CD14-positive monocyte (primary cell): ENCODE measurements at places on chromosomes 5 and 9. TPM values are rescaled to one million over a fixed set of nuclear protein-coding genes. Genes with fewer than 3 reads are reported as not detected.

DNA sequence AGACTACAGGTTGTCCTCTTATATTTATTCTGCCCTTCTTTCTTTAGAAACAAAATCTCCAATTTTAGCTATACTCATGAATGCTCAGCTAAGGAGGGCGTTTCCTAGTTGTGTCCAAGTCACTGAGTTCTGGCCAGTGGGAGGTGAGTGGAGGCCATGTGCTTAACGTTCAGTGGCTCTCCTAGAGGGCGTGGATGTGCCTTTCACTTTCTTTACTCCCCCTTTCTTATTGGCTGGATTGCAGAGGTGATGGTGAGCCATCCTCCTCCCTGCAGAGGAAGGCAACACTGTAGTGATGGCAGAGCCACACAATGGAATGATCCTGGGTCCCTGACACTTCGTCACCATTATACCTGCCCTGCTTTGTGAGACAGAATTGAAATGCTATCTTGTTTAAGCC, 54.6 kb downstream of the ALG2 start:
- no peak for DNase-seq

The SHB gene
- 0.27 TPM for polyA plus RNA-seq

The ADAMTS12 gene
- not detected for polyA plus RNA-seq

The FSD1L gene
- polyA plus RNA-seq: 0.27 and 1.5 TPM in 2 replicates

- DNase-seq: no peak
Observed at GRCh38 chr5:172802112-172802511, 31.1 kb upstream of the DUSP1 start.

DNA sequence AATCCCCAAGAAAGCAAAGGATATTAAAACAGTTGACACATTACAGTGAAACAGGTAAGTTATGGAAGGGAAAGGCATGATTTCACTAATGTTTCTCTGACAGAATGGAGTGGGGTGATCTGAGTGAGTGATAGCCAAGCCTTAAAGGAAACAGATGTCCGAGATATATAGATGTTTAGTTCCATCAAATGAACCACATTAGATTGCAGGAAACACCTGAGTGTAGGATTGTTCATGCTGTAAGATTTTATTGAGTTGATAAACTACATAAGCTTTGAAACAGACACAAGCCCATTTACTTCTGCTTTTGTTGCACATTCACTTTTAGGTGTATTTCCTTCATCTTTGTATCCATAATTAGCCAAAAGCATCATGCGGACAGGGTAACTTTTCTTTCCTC, 167.1 kb upstream of the PPP1R2B start:
- DNase-seq: no peak

DNA sequence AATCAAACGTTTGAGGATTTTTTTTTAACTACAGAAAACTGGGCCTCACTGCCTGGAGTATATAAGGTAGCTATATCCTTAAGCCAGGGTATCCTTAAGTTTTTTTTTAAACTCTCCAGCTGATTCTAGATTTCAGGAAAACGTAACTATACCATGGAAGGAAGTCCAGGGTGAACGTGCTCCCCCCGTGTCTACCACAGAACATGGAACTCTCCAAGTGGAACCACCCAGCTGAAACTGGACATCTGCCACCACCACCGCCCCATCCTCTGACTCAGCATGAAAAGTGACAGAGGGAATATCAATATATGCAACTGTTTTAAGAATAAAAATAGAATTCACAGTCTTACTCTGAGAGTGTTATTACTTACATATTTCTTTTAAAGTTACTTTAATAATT, 61.3 kb downstream of the DROSHA start:
- DNase-seq: peak; percentile 6

DNA sequence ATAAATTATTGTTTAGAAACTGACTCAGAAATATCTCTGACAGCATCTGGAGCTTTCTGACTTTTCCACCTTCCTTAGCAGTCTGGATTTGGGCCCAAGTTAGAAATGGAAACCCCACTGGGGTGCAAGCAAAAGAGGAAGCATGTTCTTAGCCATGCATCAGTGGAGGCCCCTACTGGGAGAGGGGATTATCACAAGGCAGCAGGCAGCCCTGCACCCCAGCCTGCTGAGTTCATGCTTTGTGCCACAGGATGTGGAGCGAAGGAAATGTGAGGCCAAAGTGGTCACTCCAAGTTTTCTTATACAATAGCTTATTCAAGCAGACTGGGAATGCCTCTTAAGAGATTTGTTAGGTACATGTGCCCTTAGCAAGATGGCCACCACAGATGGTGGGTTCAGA, 146.5 kb upstream of the TLX3 start:
- no peak for DNase-seq

- peak; percentile 12 for DNase-seq
Observed at GRCh38 chr9:96599298-96599697, 20.3 kb downstream of the CDC14B start.

DNA sequence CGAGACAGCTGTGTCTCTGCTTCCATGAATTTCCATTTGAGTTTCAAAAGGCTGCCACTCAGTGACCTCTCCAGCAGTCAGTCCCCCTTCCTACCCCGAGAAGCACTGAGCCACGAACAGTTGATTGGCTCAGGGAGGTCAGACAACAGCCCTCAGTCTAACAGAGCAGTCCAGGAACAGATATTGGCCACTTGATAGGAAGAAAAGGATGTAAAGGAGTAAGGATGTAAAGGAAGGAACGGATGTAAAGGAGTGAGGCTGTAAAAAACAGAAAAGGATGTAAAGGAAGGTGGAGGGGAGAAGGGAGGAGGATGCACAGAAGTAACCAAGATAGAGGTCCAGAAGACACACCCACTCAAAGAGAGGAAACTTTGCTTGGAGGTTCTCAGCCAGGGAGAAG, 3.2 kb upstream of the NR4A3 start:
- DNase-seq: no peak

The CYSRT1 gene
- polyA plus RNA-seq: not detected

DNA sequence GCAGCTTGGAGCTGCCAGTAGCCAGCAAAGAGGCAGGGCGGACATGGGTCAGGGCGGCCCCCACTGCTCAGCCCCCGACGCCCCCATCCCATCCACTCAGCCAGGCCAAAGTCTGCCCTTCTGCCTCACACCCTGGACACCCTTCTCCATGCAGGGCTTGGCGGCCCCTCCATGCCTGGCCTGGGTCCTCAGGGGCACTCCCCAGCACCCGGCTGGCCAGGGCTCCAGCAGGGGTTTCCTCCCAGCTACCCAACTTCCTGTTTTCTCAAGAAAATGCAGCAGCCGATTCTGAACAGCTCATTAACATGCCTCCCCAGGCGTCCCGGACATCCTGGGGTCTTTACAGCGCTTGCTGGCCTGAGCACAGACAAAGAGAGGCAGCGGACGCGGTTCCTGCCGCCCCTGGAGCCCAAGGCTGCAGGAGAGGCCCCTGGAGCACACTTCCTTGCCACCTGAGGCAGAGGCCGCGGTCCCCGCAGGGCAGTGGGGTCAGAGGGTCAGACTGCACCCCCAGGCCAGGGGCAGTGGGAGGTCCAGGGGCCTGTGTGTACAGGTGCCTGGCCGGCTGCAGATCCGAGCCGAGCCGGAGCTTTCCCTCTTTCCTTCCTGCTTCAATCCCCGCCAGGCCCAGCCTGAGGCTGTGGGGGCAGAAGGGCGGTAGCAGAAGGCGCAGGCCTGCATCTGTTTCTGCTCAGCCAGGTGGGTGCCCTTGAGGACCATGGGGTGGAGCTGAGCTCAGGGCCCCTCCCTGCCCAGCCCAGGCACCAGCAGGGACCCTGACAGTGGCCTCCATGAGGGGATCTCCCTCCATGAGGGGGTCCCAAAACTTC, 18.7 kb upstream of the NRARP start:
- peak; percentile 42 for DNase-seq

The IFNA2 gene
- polyA plus RNA-seq: not detected in 2 replicates

- no peak for DNase-seq
Observed at GRCh38 chr9:91935066-91935749, 14.8 kb downstream of the ROR2 start.

The CCDC183 gene
- 1.2 and 2.1 TPM in 2 replicates for polyA plus RNA-seq

The CYFIP2 gene
- 33.6 TPM for polyA plus RNA-seq

GRCh38 chr5:1779782-1780613, 19.6 kb downstream of the MRPL36 start:
- no peak for DNase-seq

- no peak for DNase-seq
Observed at GRCh38 chr5:37015795-37016666, 139.5 kb downstream of the NIPBL start.

GRCh38 chr9:137108608-137109249, 5.8 kb downstream of the DPP7 start:
- no peak for DNase-seq

- no peak for DNase-seq
Observed at GRCh38 chr9:121204121-121204520, 2.5 kb upstream of the RAB14 start.

- no peak for DNase-seq
Observed at GRCh38 chr5:102380174-102380573, 84.1 kb upstream of the SLCO4C1 start.

- no peak for DNase-seq
Observed at GRCh38 chr9:35703906-35704672, 14.4 kb upstream of the TPM2 start.

The SPINK9 gene
- not detected for polyA plus RNA-seq

DNA sequence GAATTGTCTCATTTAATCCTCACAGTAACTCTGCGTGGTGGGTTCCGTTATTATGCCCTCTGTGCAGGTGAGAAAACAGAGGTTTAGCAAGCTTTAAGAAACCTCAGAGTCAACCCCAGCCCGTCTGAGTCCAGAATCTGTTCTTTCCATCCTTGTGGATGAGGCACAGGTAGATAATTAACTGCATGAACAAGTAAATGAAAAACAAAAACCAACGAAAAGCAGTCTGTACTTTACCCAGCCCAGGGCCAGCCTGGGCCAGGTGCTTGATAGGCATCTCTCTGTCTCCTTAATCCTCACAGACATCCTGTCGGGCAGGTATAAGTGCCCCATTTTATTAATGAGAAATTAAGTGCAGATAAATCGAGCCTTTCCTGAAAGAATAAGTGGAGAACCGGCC, 25.3 kb upstream of the CXCL14 start:
- DNase-seq: no peak

DNA sequence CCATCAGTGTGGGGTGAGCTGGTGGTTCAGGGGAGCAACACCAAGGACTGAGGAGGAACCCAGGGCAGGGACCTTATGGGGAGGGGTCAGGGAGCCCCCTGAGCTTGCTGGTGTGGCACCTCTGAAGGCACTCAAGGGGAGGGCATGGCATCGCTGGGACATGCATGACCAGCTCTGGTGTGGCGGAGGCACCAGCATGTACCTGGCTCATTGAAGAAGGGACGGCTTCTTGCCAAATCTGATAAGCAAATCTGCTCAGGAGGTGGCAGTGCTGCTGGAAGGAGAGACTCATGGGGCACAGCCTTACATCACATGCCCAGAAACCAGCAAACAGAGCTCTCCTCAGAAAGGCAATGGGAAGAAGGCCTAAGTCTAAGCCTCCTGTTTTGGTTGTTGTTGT, 421.8 kb downstream of the SEMA5A start:
- no peak for DNase-seq

DNA sequence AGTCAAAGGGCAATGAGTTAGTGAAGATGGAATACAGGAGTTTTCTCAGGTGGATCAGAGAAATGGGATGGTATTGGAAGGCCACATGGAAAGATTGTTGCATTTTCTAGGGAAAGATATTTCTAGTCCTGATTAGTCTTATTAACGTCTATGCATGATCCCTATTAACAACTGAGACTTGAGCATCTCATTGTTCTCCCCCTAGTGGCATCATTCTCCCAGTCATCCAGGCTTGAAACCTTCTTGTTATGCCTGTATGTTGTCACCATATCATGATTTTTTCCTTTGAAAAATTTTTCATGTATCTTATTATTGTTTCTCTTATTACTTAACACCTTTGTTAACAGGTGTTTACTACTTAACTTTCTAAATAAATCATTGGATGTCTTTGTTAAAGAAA, 34.4 kb downstream of the KIF2A start:
- DNase-seq: no peak

GRCh38 chr5:161745392-161745791, 59.9 kb downstream of the GABRA6 start:
- DNase-seq: no peak

GRCh38 chr9:133754187-133754586, 16.0 kb upstream of the SARDH start:
- no peak for DNase-seq

DNA sequence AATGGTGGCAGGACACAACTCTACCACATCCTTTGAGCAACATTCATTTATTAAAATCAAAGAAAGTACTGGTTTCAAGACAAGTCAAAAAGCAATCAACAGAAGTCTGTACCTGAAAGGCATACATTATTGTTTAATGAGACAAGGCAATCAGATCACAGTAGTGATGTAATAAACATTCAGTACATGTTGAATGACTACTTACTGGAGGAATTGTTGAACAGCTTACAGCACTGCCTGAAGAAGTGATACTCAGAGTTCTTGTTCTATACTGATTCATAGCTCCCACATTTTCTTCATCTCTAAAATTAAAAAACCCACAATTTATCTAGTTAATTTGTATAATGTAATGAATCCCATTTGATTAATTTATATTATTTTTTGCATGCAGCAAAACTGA, 18.2 kb downstream of the RIOK2 start:
- DNase-seq: no peak

DNA sequence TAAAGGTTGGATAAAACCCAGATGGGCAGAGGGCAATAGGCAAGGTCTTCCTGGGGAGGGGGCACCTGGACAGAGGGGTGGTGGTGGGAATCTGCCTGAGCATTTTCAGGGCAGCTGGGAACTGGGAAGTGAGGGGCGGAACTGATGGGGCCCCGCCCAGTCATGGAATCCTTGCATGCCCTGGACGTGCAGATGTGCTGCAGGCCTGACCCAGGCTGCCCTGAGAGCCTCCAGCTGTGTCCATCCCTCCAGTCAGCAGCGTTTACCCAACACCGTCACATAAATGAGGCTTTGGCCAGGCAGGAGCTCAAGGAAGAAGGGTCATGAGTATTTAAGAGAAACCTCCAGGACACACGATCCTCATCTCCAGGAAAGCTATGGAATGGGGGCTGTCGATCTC, 70.3 kb downstream of the DAB2IP start:
- DNase-seq: no peak

DNA sequence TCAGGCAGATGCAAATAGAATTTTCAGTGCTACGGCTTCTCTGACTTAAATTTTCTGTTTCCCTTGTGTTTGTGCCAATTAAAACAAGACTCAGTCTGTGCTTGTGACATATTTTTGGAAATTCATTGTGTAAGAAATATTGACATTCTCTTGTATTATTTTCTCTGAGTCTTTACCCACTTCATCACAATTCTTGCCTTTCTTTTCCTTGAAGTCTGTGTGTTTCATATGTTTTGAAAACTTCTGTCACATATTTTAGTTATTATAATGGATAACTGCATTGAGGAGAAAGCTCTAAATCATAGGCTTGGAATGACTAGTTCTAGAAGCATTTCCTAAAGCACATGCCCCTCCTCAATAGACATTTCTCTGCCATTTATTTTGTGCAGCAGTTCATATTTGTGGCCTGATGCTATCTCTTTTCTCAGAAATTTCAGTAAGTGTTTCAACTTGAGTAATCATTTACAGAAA, 206.6 kb downstream of the PALM2AKAP2 start:
- no peak for DNase-seq

- no peak for DNase-seq
Observed at GRCh38 chr9:127963359-127964064, 17.3 kb downstream of the EEIG1 start.

DNA sequence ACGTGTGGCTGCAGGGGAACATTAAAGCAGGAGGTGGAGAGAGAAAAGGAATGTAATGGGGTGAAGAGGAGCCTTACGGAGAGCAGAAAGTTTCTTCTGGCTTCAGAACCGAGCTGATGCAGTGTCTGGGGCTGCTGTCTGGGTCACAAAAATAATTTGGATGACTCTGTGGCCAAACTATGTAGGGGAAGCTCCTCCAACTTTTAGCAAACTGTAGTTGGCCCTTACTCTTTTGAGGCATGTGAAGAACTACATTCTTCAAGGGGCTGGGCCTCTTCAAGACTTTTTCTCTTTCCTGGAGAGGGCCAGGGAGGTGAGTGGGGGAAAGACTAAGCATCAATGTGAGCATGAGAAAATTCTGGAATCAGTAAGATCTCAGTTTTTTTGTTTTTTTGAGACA, 31.9 kb upstream of the SPARC start:
- no peak for DNase-seq
